CD4-positive, alpha-beta T cell treated with Interferon alpha-2 for 1 hour (primary cell): ENCODE measurements at places on chromosomes 11 and 22.

- DNase-seq: no peak
Observed at GRCh38 chr11:121572571-121573059, 119.8 kb upstream of the SORL1-AS1 start.

- DNase-seq: no peak
Observed at GRCh38 chr11:75198278-75198973, 42.1 kb upstream of the TPBGL start.

DNA sequence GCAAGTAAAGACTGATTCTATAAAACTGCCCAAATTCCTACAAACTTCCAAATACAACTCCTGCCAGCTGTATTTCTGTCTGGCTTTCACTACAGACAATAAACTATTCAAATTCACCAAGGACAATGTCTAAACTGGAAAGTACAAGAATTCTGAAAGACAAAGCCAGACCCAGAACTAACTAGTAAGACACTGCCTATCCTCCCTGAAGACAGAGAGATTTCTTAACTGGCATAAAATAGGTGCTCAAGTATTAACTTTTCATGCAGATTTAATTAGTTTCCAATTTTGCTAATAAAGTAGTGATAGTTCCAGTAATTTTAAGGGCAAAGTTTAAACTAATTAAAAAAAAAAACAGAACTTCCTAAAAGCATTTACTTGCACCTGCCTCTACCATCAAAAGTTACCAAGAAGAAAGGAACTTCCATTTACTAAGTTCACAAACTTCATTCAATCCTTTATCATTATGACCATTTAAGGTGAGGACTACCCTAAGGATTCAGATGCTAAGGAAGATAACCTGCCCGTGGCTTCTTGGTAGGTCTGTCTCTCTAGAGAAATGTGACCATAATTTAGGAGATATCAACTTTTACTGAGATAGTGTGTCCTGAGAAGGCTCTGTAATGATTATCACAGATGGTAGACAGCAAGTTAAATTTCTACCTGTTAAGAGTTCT lies 45.2 kb downstream of the CELF1 start:
- no peak for DNase-seq

- no peak for DNase-seq
Observed at GRCh38 chr22:21707677-21708076, 27.9 kb downstream of the YPEL1 start.

GRCh38 chr11:115493905-115494304 lies 10.3 kb downstream of the CADM1 start:
- no peak for DNase-seq

DNA sequence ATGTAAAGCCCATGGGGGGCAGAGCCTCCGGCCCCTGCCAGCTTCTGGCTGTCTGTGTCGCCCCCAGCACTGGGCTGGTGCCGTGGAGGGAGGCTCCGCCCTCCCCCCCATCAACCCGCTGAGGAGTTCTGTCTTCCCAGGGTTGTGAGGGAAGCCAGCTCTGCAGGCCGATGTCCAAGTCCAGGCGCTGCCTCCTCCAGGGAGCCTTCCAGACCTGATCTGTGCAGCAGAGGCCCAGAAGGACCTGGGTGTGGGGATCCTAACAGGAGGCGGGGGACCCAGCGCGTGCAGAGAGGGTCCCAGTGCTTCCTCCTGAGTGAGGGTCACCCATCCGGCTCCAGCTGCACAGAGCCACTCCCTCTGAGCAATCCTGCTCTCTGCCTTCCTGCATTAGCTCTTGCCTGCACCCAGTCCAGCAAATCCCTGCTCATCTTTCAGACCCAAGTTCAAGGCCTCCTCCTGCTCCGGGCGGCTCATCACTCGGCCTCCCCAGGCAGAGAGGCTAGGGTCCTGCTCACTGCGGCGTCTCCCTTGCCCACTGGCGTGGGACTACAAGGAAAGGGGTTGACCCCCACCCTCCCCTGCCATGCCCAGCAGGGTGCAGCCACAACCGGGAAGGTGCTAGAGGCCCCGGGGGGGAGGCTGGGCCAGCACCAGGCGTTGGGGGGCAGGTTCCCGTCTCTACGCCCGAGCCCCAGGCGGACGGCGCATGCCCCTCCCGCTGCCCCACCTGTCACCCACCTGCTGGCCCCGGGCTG lies 16.4 kb downstream of the PRR33 start:
- no peak for DNase-seq

DNA sequence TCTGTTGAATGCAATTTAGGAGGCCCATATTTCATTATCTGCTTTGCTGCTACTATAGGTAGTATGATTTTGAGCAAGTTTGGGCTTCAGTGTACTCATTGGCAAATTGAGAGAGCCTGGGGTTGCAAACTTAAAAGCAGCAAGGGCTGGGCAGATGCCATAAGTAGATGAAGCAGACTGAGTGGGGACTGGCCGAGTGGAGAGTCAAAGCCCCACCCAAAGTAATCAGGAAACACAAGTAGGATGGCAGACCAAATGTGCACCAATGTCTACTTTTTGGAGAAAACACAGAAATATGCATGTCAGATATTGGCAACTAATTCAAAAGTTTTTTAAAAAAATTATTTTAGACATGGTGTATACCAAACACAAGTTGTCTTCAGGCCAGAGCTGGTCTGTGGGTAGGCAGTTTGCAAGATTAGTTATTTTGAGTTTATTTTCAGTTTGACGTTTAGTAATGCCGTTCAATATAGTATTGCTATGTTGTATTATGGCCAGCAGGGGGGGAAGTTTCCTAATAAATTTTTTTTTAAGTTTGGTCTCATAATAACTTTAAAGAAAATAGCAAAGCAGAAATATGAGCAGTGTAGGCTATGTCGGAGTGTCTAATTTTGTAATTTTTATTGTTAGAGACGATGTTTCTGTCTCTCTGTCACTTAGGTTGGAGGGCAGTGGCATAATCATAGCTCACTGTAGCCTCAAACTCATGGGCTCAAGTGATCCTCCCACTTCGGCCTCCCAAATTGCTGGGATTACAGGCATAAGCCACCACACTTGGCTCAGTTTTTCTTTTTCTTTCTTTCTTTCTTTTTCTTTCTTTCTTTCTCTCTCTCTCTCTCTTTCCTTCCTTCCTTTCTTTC lies 105.1 kb downstream of the HIPK3 start:
- no peak for DNase-seq

- no peak for DNase-seq
Observed at GRCh38 chr11:77449060-77449521, 24.8 kb downstream of the PAK1 start.

DNA sequence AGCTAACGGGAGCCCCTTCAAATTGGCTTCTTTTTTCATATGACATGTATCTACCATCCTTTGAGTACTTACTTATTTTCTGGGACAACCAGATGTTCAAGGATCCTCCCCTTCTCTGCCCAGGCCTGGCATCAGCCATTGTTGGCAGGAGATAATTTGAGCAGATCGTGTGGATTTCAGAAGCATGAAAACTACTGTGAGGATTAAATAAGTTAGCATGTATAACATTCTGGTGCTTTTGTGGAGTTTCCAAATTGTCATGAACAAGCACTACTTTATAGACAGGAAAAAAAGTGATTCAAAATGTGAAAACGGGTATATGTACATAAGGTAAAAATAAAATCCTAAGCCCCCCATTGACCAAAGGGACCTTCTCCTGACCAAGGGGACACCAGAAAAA lies 2.1 kb upstream of the NADSYN1 start:
- no peak for DNase-seq
